ENCODE measurements at places on chromosomes 4 and X. TPM values are rescaled to one million over a fixed set of nuclear protein-coding genes. Genes with fewer than 3 reads are reported as not detected.
A peak's percentile ranks its signal among the peaks of the same experiment; 100 is the strongest.

STS gene
- 3.3 TPM for total RNA-seq

- no peak for DNase-seq
These were observed 1240.2 kb downstream of the FAM133A start for GRCh38 chrX:94914235-94914634.

- no peak for DNase-seq
These were observed 55.3 kb downstream of the TMEM131L start for GRCh38 chr4:153521478-153521877.

- peak; percentile 69 for DNase-seq
These were observed 20.1 kb downstream of the ARHGEF9 start for GRCh38 chrX:63764946-63765345.

DNA sequence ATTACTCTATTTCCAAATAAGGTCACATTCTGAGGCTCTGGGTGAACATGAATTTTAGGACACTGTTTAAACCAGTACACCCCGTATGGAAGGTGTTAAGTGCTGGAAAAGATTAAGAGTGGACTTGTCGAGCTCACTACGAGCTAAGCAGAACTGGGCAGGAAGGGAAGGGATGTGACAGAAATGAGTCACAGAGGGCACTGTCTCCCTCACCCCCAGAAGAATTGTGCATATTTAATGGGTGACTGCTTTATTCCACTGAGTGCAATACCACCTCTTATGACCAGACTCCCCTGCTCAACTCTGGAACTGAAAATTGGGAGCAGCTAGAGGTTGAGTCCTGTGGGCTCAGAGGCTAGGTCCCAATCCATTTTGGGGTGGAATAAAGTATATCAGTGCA, 187.4 kb upstream of the RPS6KA3 start:
- DNase-seq = peak; percentile 33

TLL1 gene
- 4.8 TPM for total RNA-seq

- DNase-seq = no peak
These were observed 36.8 kb upstream of the ARSD start for GRCh38 chrX:2965965-2966364.

GRCh38 chr4:80814266-80814665, 216.2 kb upstream of the BMP3 start:
- no peak for DNase-seq

TCEAL2 gene
- total RNA-seq = not detected

REELD1 gene
- total RNA-seq = not detected

CCDC110 gene
- total RNA-seq = not detected

FRMPD4 gene
- 0.23 TPM for total RNA-seq

DNA sequence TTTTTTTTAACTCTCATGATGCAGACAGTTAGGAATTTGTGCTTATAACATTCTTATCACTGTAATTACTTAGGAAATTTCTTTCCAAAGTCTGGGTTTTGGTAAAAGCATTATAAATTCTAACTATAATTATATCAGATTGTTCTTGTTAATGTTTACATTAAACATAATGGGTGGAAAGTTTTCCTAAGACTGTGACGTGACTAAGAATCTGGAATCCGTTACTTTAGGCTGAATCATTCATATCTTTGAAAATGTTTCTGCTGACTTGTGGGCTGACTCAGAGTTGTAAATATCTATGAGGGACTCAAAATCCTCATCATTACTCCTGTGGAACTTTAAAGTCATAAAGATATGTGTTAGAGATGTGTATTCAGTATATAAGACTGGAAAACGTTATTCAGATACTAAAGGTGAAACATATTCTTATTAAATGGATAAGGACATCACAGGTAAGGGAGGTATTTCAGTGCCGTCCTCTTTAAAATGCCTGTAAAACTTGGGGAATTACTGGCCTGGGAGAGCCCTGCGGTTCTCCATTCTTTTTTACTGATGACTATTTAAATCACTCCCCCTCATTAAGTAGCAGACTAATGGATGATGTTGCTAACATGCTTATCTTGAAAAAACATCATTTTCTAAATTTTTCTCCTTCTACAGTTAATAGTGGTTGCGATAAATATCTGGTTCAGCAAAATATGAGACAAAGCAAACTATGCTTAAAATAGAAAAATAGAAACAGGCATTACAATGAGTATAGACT, 159.0 kb downstream of the DCLK2 start:
- DNase-seq = peak; percentile 84

- no peak for DNase-seq
These were observed 315.4 kb upstream of the GRIA3 start for GRCh38 chrX:122868631-122869030.

DNA sequence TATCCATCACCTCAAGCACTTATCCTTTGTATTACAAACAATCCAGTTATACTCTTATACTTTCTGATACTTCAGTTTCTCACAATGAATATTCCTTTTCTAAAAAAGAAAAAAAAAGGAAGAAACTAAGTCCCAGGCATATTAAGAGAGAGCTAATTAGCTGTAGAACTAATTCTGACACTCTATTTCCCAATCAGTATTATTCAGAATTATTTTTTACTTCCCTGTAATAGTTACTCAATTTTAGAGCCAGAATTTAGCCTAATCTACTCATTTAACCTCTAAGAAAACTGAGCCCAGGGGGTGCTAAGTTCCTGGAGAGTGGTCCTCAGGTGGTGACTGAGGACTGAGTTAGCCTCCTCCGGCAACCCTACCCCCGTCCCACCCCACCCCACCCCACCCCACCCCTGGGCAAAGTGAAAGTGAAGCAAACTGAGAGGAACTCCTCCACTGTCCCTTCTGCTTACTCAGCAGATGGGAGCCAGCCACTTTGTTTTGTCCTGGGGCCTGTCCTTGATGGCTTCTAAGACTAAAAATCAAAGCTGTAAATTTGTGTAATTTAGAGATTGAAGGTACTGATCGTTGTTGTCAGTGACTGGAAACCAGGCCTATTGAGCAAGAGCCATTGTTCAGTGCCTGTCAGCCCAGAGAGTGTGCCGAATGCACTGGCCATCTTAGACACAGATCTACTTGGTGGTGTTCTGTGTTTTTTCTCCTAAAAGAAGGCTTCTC, 162.1 kb downstream of the CBR4 start:
- DNase-seq = no peak

DNA sequence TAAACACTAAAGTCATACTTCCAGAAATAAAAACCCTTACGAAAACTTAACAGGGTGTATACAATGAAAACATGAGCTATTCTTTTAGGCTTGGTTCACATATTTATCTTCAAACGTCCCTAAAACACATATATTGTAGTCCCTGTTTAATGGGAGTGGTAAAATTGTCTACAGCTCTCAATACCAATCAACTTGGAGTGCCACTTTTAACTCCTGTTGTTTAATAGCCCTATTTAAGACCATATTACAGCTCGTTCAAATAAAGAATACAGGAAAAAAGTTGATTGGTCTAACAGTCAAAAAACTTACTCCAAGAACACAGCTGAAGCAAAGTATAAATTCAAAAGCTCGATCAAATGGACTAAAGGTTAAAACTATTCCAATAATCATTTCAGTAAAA, 3.9 kb downstream of the UBE2D3 start:
- DNase-seq = no peak

CACNA1F gene
- total RNA-seq = not detected

DNA sequence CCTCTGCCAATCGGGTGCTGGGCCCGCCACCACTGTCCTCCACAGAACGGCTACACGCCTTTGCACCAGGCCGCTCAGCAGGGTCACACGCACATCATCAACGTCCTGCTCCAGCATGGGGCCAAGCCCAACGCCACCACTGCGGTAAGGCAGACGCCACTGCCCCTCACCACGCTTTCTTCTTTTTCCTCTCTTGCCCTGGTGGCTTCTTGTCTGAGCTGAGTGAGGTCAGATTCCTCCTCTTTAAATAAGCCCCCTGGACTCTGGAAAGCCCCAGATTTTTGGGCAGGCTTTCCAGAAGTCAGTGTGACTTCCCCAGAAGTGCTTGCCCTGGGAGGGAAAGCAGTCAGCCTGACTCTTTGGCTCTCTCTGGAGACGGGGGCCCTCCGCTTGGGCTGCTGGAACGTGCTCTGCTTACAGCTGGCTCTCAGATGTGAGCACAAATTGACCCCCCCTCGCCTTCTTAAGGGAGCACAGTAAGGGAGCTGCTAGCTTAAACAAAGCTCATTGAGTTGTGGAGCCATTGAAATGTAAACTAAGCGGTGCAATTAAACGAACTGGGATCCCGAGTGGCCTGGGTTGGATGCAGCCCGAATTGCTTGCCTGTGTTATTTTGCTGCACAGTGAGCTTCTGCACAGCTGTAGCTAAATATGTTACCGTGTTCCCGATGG, 243.1 kb downstream of the ANK2 start:
- DNase-seq = no peak

SPACA5 gene
- not detected for total RNA-seq

UNC5C gene
- total RNA-seq = not detected

GRCh38 chr4:154497889-154498288, 6.3 kb upstream of the DCHS2 start:
- DNase-seq = no peak

DNA sequence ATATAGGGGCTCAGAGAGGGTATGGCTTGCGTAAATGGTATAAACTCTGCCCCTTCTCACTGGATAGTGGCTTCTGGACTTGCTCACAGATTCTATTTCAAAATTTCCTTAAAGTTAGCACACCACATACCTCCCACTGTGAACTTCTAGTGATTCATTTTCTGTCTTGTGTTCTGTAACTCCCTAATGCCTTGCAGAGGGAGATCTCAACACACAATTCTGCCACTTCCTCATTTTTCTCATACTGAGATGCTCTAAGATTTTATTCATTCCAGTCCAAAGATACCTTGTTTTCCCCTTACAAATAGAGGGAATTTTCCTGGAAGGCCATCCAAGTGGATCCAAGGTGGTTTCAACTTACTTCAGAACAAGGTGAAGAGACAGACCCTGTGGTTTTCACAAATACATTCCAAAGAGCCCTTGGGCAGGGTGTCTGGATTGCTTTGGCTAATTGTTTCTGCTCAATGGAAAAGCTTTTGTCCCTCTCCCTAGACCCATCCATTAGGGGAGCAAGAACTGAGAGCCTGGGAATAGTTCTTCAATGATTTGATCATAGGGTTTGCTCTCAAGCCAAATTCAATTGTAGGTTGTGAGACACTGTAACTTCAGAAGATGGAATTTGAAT, 52.1 kb upstream of the CAPN6 start:
- no peak for DNase-seq

- DNase-seq = no peak
These were observed 144.8 kb downstream of the BCOR start for GRCh38 chrX:39952989-39953388.

DNA sequence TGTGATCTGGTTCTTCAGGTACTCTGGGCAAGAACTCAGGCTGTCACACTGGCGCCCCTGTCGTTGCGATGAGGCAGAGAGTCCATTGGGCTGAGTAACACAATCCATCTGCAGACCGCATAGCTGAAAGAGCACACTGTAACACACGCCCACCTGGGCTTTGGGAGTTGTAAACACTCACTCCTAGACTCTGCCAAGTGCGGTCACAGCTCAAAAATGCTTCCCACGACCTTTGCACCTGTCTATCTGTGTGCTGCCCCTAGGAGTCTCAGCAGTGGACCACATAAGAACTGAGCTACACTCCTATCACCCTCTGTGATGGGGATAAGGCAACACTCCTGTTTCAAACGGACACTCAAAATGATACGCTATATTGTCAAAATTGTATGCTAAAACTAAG, 2028.3 kb downstream of the PCDH7 start:
- DNase-seq = no peak

DNA sequence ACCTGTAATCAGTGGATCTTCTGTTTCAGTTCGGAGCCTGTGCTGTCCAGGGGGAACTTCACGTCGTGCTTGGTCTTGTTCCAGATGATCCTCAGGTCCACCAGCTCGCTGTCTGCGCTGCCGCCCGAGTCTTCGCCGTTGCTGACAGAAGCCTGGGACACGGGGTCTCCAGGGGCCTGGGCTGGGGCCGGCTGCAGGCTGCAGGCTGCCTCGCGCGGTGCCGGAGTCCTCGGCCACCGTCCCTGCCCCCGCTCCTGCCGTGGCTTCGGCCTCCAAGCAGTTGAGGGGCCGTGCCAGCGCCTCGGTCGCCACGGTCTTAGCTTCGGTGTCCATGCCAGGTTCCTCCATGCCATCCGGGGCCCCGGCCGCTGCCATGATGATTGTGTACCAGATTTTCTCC, 37.3 kb upstream of the CCNI start:
- DNase-seq = no peak
